ENCODE measurements at places on chromosomes 5 and 9.

DNA sequence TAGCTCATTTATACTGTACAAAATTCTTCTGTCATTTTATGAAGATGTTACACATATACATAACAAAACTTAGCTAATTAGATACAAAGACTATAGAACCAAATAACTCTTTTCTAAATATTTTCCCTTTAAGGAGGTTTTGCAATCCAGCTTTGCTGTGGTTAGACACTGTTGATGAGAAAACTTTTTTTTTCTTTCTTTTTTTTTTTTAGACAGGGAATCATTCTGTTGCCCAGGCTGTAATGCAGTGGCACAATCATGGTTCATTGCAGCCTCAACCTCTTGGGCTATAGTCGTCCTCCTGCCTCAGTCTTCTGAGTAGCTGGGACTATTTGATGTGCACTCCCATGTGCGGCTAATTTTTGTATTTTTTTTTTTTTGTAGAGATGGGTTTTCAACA lies 38.5 kb upstream of the CDKN2B start:
- no peak for DNase-seq

- DNase-seq, result peak; percentile 46
Observed at GRCh38 chr5:93145767-93146166, 435.3 kb downstream of the NR2F1-AS1 start.

DNA sequence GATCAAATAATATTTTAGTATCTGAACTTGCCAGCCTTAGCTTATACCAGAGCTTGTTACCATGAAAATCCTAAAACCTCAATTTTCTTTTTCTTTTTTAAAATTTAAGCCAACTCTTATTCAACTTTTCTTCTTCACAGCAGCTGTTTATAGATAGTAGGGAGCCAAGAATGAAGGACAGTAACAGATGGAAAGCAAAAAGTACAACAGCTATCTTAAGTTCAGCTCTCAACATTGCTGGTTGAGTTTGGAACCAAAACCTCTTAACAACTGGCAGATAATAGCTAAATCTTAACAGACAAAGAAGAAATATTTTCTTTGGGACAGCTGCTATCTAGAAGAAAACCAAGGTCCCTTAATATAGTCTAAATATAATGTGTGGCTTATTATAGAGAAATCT lies 74.7 kb downstream of the PJA2 start:
- DNase-seq, result no peak

DNA sequence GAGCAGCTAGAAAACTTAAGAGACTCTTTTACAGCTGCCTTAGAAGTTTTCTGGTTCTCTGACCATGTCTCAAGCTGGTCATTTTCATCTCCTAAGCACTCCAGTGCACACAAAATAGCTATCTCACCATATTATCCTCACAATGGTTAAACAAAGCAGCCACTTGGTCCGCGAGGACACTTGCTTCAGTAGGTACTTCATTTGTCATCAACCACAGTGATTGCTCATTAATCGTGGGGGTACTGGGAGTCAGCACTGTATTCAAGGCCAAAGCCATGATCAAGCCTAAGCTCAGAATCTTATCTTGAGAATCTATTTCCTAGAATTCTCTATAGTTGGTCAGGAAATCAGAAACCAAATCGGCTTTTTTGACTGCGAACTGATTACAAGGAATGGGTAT lies 2.9 kb downstream of the ARL14EPL start:
- peak; percentile 2 for DNase-seq

DNA sequence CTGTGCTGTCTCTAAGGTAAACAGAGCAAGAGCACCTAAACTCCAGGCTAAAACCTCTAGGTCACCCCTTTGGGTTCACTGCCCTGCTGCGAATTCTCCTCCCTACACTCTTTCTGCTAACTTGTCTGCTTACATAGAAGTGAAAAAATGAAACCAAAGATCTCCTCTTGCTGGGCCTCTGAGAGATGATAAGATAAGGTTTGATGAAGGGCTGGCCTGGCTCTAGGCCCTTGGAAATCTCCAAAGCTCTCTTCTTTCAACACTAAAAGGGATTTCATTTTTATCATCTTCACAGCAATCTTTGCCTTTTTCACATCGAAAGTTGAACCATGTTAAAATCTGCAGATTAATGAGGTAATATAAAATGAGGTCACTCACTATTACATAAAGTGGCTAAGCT lies 450.8 kb upstream of the TLE4 start:
- DNase-seq, result no peak

DNA sequence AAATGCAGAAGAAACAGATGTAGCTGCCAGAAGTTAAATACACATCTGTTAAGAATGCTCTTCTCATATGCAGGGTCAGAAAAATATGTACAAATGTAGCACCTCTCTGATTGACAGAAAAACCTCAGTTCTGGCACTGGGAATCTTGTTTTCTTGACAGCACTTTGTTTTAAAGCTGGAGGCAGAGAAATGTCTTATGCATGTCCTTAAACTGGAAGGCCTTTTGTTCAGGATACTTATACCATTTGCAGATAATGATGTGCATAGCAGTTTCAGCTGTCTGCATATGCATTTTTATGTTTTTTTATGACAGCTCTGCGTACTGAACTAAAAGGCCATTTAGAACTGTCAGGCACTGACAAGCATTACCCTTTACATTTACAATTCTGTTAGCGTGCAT lies 567.9 kb downstream of the EBF1 start:
- DNase-seq, result no peak

GRCh38 chr9:71725590-71726338 lies 42.5 kb downstream of the CEMIP2 start:
- DNase-seq, result peak; percentile 34

GRCh38 chr9:18438300-18438925 lies 35.5 kb upstream of the ADAMTSL1 start:
- peak; percentile 50 for DNase-seq

GRCh38 chr9:104866191-104866590 lies 61.8 kb downstream of the ABCA1 start:
- DNase-seq, result peak; percentile 52

- DNase-seq, result no peak
Observed at GRCh38 chr9:92728831-92729734, 35.5 kb downstream of the BICD2 start.

- DNase-seq, result no peak
Observed at GRCh38 chr5:169657127-169657526, 20.1 kb downstream of the DOCK2 start.

DNA sequence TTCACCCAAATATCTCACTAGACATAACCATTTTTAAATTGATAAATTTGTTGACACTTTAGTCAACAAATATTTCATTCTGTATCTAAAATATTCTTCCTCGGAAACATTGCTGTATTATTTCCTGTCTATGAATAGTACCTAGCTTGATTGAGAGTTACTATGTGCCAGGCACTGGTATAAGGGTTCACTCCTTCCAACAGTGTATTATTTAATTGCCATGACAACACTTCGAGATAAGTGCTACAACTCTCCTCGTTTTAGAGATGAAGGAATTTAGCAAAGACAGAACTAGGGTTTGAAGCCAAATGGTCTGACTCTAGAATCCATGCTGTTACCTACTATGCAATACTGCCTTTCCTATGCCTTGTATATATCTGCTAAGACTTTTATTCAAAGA lies 287.2 kb downstream of the YTHDC2 start:
- DNase-seq, result no peak

DNA sequence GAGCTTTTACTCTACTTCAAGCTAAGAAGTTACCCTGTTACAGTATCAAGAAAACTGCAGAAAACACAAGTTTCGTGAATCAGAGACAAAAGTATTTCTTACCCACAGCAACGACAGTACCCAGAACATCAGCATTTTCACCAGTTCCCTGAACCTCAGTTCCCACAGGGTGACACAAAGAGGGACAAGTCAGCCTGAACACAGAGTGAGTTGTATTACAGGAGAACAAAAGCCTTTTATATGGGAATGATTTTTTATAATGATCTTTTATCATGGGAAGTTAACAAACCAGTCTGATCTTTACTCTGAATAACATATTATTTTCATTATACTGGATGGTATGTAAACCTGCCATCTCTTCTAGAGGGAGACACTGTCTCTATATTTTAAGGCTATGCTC lies 139.0 kb upstream of the ITGA1 start:
- no peak for DNase-seq

DNA sequence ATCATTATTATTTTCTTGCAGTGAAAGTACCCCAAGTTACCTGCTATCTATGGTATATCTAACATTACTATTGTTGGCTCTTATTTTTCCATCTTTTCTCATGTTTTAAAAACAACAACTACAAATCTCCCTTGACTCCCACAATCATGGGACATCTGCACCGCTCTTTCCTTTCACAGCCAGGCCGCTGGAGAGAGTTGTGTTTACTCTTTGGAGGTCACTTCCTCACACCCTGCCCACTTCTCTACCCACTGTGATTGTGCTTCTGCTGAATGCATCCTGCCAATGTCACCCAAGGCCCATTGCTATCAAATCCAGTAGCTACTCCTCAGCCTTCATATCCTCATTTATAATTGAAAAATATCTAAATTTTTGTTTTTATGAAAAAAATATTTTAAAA lies 29.7 kb downstream of the SLC28A3 start:
- no peak for DNase-seq

GRCh38 chr9:111414406-111414805 lies 69.8 kb downstream of the ECPAS start:
- DNase-seq, result no peak

GRCh38 chr5:108543486-108543885 lies 161.6 kb upstream of the FBXL17 start:
- no peak for DNase-seq

DNA sequence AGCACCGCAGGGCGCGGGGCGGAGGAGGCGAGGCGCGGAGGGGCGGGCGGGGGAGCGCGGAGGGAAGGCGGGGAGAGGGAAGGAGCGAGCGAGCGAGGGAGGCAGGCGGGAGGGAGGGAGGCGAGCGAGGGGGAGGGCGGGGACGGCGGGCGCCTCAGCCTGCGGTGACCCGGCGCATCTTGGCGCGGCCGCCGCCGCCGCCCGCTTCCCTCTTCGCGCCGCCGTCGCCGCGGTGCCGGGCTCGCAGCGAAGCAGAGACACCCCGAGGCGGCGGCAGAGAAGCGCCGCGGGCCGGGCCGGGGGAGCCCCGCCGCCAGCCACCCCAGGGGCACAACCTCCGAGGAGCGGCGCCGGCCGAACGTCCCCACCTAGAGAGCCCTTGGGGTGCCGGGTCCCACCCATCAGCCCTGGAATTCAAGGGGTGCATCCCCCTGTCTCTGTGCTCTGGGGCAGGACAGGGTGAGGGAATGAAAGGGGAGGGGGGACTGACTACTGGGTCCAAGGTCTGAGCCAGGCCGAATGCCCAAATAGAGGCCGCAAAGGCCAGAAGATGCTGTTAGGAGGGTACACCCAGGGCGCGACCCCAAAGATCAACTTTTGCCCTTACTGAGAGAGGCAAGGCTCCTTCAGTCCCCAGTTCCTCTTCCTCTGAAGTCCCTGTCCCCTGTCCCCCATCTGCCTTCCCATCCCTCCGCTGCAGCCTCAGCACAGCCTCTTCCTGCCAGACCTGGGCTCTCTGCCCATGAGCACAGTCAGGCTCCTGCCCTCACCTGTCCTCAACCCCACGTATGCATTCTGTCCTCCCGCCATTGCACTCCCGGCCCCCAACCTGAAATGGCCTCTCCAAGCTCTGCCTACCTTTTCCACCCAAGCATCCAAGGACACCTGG lies at the start of gene ADAMTS2:
Gene ADAMTS2 (minus strand): TSS at position 29 of the 889 bp plus-strand sequence. CDS start 133 bp downstream, outside the sequence.
- peak; percentile 40 for DNase-seq

DNA sequence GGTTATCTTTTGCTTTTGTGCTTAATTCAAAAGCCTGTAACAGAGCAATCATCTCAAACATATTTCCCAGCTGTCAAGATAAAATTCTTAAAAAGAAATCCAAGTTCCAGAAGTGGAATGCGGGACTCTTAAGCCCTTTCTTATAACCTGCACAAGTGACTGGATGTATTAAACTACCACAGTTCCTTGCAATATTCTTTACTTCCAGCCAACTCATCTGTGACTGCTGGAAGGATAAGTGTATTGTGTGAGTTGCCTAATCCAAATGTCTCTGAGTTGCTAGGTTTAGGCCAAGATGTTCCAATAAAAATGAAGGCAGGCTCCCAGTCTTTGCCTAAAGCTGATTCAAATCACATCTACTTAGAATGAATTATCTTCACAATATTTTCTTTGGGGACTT lies 159.2 kb upstream of the SLC24A2 start:
- no peak for DNase-seq

GRCh38 chr5:93421468-93421867 lies 159.6 kb downstream of the NR2F1-AS1 start:
- no peak for DNase-seq

DNA sequence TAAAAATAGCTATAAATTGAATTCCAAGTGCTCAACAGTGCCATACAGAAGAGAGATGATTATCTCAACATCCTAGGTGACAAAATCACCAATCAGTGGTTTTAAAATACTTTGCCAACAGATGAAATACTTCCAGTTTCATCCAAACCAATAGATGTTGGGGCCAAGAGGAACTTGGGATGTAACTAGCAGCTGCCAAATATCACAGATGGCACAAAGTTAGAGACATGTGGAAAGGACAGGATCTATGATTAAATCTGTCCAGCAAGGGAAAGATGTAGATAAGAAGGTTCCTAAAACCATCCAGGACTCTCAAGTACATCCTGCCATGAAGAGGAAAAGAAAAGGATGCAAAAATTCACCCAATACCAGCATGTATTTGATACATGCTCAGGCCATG lies 23.8 kb downstream of the TRPM3 start:
- DNase-seq, result no peak

DNA sequence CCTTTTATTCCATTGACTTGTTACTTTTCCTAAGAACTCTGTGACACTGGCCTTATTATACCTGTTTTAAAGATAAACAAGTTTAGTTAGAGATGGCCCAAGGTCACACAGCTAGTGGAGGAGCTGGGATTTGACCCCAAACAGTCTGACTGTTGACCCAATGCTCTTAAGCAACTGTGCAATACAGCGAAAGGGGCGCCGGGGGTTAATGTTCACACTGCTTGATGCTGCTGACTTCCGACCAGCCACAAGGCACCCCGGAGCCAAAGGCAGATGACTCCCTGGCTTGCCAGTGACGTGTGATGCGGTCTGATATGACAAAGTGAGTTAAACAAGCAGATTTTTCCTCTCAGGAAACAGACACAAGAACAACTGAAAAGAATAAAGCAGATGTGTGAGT lies 23.9 kb downstream of the PIK3R1 start:
- peak; percentile 91 for DNase-seq

GRCh38 chr9:109542922-109543321 lies 44.8 kb upstream of the PTPN3 start:
- DNase-seq, result no peak

DNA sequence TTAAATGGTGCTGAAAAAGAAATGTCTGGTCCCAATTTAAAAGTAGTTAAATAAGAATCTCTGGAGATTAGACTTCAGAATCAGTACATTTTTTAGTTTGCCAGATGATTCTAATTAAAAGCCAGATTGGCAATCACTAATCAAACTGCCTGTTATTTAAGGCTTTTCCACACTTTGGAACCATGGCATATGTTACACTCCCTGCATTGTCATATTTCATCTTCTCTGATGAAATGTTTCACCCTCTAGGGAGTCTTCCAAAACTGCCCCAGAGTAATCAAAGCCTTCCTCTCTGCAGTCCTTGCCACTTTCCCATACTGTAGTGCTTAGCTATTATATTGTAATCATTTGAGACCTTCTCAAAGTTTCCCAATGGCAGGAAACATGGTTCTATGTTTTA lies 17.5 kb upstream of the OR13C9 start:
- DNase-seq, result no peak

GRCh38 chr9:115004545-115004944 lies 74.2 kb upstream of the TNFSF8 start:
- no peak for DNase-seq

Measured in brain microvascular endothelial cell (primary cell).